MG63 (cell line): ENCODE measurements at places on chromosomes 12 and 14. TPM values are rescaled to one million over a fixed set of nuclear protein-coding genes. Genes with fewer than 3 reads are reported as not detected.

The NACA gene
- total RNA-seq, result 1,715 and 2,709 TPM in 2 replicates

The FAM181A gene
- total RNA-seq, result not detected in 2 replicates

The TAS2R46 gene
- 0.10 TPM in 1 of 2 replicates, not detected in the other for total RNA-seq

The RASAL1 gene
- not detected in 2 replicates for total RNA-seq

- DNase-seq, result peak; percentile 34
These were observed 103.9 kb upstream of the RFLNA start for GRCh38 chr12:124191024-124191359.

DNA sequence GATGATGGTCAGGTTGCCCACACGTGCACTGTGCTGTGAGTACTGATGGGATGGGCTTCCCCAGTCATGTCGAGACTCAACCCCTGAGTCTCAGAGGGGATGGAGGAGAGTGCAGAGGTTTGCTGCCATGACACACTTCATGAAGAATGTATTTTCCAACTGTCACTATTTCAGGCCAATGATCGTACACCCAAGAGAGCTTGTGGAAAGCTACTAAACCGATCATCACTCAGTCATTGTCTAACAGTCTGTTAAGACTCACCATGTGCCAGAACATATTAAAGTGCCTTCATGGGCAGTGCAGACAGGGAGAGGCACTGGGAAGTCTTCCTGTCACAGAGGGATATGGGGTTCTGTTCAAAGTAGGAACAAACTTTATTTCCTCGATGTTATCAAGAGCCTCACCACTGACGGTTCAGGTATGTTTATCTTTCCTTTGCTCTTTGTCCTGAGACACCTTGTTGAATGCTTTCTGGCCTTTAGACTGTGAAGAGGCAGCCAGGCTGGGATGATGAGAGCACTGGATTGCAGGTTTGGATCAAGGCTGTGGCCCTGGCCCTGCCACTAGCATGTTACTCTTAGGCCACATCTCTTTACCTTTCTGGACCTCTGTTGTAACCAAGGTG lies 41.6 kb upstream of the NTF3 start:
- no peak for DNase-seq

DNA sequence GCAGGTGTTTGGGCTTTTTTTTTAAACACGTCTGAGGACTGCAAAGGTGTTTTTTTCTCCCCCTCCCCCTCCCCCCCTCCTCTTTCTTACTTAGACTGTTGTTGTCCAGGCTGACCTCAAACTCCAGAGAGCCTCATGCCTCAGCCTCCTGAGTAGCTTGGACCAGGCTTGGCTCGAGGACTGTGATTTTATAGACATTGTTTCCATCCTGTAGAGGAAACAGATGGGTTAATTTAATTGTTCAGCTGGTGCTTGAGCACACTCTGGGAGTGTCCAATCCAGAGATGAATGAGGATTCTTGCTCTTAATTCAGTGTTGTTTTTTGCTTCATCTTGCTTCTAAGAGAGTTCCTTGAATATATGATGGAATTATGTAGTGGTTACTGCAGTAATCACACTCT lies 42.1 kb downstream of the RASSF3 start:
- DNase-seq, result no peak

DNA sequence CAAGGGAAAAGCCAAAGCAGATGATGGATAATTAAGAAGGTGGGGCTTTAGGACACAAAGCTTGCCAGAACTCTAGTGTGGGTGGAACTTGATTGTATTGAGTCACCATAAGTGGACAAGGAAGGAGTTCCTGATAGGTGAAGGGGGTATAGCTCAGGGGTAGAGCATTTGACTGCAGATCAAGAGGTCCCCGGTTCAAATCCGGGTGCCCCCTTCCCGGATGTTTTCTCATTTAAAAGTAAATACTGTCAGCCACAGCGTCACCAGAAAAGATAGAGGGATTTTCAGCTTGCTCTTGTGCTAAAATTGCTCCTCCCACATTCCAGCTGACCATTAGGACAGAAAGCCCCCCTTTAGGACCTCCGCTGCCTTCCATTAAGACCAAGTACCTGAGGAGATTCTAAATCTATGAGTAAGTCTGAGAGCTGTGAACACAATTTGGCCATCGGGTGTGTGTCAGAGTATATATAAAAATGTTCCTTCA lies 36.6 kb downstream of the DCAF4 start:
- DNase-seq, result peak; percentile 32

- no peak for DNase-seq
These were observed 1605.7 kb upstream of the FLRT2 start for GRCh38 chr14:83924259-83924658.

- DNase-seq, result peak; percentile 64
These were observed 25.9 kb upstream of the WNK1 start for GRCh38 chr12:726281-727140.

DNA sequence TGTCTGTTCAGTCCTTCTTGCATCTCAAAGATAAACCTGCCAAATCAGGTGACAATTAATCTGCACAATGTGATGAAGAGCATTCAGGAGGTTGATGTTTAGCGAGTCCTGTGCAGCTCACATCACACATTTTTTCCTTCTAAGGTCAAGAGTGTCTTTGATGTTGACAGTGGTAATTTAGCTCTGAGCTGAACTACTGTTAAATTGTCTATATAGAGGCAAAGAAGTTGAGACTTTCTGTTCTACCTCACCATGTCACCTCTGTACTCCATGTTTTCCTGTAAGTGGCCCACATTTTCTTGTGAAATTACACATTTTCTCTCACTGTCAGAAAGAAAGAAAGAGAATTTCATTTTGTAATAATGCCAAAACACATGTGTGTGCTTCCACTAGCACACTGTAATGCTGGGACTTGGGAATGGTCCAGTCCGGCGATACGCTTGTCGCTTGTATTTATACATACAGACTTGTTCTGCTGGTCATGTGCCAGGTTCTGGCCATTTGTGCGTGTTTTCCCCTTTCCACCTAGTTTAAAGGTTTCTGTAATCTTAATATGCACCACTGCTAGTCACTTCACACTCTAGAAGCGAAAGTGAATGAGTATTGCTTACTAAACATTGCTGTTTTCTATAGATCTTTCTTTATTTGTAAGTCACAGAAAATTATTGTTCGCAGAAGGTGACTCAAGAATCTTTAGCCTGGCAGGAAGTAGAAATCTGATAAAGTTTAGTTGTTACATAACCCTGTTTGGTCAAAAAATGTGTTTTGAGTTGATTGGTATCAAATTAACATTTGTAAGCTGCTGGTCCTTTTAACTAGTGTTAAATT lies 328.9 kb downstream of the TMTC2 start:
- DNase-seq, result peak; percentile 2

DNA sequence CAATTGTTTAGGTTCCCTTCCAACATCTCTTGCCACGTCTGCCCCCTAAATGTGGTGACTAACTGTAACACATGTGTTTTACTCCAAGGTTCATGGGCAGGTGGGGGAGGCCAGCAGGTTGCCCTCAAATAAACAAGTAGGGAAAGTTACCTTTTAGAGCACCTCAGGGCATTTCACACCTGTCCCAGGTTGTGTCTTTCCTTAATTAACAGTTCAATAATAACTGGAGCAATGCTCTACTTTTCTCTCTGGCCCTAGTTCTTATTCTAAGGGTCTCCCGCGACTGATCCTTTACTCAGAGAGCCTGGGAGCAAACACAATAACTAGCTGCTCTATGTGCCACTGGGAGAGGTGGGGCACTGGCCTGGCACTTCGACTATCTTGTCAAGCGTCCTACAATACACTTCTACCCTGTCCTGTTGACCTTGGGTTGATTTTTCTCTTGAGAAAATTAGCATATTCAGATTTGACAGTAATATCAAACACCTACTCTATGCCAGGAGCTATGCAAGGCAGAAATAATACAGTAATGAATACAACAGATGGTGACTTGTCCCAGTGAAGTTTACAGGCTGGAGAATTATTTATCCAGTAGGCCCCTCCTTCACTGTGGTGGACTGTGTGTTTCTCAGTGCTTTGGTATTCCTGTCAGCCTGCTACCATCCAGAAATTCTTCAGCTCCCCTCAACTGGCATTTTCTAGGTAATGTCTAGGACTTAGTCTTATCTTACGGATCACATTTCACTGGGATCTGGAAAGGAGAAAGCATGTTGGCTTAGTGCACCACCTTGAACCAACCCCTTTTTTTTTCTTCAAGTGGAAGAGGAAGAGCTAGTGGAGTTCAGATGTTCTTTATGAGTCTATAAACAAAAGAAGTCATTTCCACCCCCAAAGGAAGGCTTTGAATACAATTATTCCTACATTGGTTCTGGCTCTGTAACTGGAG lies 202.6 kb downstream of the CRADD start:
- DNase-seq, result peak; percentile 34

- no peak for DNase-seq
These were observed 36.7 kb upstream of the RMST start for GRCh38 chr12:97425802-97426491.

GRCh38 chr14:59241121-59241520 lies 52.7 kb downstream of the DAAM1 start:
- DNase-seq, result no peak

DNA sequence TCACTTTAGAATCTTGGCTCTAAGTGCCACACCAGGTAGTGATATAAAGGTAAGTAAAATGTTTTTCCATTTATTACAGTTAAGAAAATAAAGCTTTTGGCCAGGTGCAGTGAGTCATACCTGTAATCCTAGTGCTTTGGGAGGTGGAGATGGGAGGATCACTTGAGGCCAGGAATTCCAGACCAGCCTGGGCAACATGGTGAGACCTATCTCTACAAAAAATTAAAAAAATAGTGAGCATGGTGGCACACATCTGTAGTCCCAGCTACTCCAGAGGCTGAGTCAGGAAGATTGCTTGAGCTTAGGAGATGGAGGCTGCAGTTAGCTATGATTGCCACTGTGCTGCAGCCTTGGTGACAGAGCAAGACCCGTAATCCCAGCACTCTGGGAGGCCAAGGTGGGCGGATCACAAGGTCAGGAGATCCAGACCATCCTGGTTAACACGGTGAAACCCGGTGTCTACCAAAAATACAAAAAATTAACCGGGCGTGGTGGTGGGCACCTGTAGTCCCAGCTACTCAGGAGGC lies 5.0 kb downstream of the FANCM start:
- no peak for DNase-seq

DNA sequence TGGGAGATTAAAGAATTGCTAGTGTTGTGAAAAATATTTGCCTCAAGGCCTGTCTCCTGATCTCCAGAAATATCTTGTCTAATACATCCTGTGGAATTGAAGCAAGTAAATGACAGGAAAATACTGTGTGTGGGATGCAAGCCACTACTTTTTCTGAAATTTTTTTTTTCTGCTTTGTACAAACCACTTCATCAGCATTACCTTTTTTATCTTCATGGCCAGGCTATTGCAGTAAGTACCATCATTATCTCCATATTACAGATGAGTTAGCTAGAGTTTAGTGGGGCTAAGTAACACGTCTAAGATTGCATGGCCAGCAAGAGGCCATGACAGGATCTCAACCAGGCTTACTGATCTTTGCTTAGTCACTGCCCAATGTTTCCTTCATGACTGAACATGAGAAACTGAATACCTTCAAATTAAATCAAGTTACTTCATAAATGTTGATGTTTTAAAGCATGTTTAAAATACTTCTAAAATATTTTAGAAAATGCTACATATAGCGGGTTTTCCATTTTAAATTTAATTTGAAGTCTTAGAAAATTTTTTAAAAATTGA lies 273.7 kb downstream of the SLC6A15 start:
- DNase-seq, result no peak
